ENCODE measurements at places on chromosomes 12 and 14.

- DNase-seq = no peak
Measured at GRCh38 chr12:120264904-120265472, 542 bp downstream of the PXN start.

GRCh38 chr14:87863047-87863446 is 129.9 kb downstream of the GALC start:
- DNase-seq = no peak

GRCh38 chr12:9361879-9362326 is 153.7 kb upstream of the PZP start:
- DNase-seq = no peak

GRCh38 chr14:24310646-24311604 is at the start of gene LTB4R:
LTB4R (plus strand) TSS chr14:24311502; CDS start chr14:24315652, 4,150 bp downstream.
- DNase-seq = peak; percentile 93

DNA sequence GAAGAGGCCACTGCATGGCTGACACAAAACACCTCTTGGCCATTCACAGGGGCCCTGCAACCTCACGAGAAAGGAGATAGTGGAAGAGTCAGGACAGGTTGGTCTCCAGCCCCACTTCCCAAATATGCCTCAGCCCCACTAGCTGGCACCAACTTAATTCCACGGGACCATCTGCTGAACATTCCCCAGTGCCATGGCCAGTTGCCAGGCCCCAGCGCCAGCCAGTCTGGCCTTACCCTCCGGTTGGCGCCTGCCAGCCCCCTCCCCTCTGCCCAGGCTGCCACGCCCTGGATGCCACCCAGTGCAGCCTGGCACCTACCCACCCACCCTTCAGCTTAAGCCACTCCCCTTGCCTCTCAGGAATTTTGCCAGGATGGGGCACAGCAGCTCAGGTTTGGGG is 21.2 kb upstream of the HSPB8 start:
- no peak for DNase-seq

GRCh38 chr14:68675233-68675577 is 117.7 kb downstream of the ZFP36L1 start:
- peak; percentile 31 for DNase-seq

DNA sequence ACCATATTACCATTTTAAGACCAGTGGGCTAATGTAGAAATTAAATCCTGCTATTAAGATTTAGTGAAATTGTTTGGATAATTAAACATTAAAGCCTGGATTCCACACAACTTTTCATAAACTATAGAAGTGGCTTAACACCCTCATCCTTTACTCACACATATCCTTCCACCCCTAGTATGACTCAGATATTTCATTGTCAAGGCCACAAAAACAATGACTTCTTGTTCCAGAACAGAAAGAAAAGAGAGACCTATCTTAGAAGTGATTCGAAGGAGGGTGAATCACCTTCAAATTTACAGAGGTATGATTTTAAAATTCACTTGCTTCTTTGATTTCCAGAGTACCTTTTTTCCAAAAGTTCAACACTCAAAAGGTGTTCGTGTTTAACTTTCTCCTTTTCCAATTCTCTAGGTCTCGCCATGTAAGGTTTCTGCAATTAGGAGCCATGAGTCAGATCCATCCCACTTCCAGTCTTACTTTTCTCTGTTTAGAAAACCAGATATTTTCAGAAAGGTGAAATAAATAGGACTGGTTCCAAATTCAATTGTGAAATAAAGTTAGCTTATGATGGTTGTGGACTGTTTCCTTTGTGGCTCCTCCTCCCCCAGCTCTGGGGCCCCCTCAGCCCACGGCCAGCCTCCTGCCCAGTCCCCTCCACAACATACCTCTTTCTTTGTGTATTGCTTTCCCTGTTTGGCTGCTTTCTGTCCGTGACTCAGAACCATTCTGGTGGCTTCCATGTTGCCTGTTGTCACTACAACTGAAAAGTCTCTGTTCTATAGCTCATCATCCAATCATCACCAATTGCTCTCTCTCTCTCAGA is 24.6 kb upstream of the MGP start:
- peak; percentile 32 for DNase-seq

- DNase-seq = peak; percentile 71
Measured at GRCh38 chr12:47811581-47812484, 7.9 kb downstream of the HDAC7 start.

- DNase-seq = no peak
Measured at GRCh38 chr14:71554959-71555612, 377.1 kb upstream of the RGS6 start.

- DNase-seq = no peak
Measured at GRCh38 chr12:90311561-90311960, 602.9 kb upstream of the ATP2B1 start.

- DNase-seq = no peak
Measured at GRCh38 chr12:110861729-110862128, 14.9 kb downstream of the CCDC63 start.

GRCh38 chr12:71134405-71134804 is 23.4 kb downstream of the TSPAN8 start:
- DNase-seq = no peak

GRCh38 chr12:79331870-79332269 is 358.9 kb downstream of the PAWR start:
- DNase-seq = no peak

DNA sequence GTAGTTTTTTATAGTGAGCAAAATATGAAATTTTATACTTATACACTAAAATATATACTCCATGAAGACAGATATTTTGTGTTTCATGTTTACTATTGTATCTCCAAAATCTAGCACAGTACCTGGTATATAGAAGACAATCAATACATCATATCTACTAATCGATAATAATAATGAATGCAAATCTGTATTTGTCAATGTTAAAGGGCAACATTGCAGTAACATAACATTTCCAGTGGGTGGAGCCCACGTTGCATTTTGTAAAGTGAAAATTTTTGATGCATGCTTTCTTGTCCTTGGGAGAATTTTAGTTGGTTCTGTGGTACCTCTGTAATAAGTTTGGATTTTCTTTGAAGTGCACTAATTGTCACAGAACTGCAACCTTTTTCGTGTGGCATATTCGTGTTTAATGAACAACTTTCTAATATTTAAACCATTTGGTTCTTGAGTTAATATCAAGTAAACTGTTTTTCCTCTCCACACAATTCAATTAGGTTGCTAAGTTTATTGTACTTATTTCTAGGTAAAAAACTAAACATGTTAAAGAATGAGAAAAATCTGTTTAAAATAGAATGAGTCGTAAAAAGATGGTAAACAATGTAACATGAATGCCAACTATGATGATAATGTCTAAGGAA is 47.4 kb downstream of the AVPR1A start:
- peak; percentile 41 for DNase-seq

GRCh38 chr12:122064025-122064777 is 14.4 kb upstream of the MLXIP start:
- peak; percentile 73 for DNase-seq

DNA sequence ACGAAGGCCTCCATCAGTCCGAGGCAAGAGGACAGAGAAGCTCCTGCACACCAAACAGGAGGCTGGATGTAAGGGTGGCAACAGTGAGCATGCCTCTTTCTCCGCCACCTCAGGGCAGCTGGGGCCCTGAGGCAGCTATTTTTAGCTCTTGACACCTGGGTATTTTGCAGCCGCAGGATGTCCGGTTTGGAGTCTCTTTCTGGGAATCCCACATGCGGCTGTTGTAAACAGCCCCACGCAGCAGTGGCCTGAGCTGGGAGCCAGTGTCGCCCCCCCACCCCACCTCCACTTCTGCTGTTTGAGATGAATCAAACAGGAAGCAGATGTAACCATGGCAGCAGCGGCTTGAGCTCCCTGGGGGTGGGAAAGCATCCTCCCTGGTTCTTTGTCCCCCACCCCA is 11.7 kb downstream of the HDAC7 start:
- peak; percentile 49 for DNase-seq

GRCh38 chr14:49164074-49164473 is 422.1 kb downstream of the RPS29 start:
- no peak for DNase-seq

Data from astrocyte of the hippocampus (primary cell).